BE2C (cell line): ENCODE measurements at places on chromosomes 5 and 9.

DNA sequence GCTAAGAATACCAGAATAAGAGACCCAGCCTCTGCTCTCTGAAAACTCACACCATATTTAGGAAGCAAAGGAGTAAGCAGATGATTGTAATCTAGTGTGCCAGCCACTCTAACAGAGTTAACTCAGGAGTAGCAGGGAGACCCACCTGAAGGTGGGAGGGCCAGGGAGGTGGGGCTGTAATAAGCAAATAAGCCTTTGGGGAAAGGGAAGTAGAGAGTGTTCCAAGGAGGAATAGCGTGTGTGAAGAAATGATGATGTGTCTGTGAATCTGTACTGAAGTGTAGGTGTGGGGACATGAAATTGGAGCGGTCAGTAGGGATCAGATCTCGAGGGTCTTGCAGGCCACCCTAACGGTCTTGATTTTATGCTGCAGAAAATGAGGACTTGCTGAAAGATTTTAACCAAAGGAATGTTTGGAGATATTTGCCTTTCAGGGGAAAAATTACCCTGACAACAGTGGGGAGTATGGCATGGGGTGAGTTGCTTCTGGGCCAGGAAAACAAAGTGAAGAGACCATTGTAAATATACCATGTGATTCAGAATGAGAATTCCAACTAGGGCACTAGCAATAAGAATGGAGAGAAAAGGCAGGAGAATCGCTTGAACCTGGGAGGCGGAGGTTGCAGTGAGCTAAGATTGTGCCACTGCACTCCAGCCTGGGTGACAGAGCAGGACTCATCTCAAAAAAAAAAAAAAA lies 44.1 kb upstream of the FSD1L start:
- DNase-seq: no peak

DNA sequence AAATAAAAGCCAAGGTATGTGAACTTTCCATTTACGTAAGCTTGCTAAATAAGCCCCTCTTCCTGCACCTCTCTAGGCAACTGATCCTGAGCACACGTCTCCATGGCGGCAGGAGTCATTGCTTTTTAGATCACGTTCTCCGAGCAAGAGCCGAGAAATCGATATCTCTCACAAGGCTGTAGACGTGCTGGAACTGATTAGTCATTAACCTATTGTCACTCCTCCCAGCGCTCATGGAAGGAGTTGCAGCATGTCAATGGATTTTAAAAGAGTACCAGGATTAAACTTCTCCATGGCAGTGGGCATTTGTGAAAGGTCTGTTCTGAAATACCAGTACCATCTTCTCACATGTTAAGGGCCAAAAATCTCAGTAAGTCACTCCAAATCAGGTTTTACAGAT lies 4.7 kb upstream of the ADCY2 start:
- DNase-seq: no peak

DNA sequence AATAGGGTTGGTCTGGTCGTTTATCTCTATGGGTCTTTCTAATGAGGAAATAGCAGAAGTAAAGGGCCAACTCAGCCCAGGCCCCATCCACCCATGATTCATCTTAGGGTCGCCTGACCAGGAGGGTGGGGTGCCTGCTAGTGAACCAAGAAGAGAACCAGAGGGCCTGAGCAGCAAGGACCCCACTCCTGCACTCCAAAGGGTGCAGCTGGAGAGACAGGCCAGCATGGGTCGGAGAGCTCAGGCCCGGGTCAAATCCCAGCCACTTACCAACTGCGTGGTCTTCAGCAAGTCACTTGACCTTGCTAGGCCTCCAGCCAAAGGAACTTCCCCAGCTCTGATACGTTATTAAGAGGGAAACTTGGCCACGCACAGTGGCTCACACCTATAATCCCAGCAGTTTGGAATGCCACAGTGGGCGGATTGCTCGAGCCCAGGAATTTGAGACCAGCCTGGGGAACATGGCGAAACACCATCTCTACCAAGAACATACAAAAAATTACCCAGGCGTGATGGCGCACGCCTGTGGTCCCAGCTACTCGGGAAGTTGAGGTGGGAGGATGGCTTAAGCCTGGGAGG lies 4.3 kb downstream of the BBLN start:
- no peak for DNase-seq

DNA sequence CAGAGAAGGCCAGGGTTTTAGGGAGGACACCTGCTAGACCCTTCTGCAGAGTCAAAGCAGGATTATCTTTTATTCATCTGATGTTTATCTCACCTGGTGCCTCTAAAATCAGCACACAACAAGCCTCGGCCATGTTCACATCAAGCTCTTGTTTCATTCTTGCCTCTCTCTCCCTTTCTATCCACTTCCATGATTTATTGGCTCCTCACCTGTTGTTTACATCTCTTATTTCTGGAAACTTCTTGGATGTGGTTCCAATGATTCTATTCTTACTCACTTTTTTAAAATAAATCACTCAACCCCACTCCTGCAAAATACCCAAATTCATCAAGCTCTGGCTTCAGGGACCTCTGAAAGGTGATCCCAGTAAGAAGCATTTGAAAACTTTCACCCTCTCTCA lies 407.0 kb upstream of the KLF4 start:
- no peak for DNase-seq

DNA sequence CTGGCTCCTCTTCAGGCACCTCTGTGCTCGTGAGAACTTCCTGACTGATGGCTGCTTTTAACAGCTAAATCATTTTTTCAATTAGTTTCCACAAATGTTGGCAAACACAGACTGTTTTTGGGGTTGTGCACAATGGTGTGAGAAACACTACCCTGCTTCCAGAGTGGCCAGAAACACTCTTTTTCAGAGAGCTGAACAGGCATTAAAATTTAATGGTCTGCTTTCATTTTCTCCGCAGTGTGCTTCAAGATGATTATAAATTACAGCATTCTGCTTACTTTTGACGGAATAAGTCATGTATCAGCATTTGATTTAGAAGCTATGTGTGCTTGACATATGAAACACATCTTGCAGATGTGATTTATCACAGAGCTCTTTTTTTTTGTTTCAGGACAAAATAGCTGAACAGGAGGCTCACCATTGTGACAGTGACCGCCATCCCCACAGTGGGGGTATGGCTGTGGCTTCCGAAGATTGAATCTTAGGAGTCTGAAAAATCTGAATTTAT lies 454.5 kb upstream of the ZNF608 start:
- no peak for DNase-seq

- no peak for DNase-seq
Observed at GRCh38 chr5:14572385-14572784, 9.2 kb upstream of the OTULINL start.

- no peak for DNase-seq
Observed at GRCh38 chr5:87002485-87002884, 265.2 kb upstream of the RASA1 start.

DNA sequence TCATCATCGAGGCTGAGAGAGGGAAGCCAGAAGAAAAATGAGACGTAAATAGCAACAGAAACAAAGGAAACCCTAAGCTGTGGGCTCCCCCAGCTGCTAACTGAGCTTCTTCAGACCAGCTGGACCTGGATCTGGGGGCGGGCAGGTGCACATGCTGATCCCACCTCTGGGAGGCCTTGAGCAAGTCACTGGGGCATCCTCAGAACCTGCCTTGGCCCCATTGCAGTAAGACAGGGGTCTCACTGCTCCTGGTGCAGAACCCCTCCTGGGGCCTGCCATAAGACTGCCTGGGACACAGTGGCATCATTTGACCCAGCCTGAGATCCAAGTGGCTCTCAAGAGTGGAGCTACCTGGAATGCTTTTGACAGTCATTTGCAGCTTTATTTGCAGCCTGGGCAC lies 77.4 kb downstream of the PHF2 start:
- DNase-seq: no peak

DNA sequence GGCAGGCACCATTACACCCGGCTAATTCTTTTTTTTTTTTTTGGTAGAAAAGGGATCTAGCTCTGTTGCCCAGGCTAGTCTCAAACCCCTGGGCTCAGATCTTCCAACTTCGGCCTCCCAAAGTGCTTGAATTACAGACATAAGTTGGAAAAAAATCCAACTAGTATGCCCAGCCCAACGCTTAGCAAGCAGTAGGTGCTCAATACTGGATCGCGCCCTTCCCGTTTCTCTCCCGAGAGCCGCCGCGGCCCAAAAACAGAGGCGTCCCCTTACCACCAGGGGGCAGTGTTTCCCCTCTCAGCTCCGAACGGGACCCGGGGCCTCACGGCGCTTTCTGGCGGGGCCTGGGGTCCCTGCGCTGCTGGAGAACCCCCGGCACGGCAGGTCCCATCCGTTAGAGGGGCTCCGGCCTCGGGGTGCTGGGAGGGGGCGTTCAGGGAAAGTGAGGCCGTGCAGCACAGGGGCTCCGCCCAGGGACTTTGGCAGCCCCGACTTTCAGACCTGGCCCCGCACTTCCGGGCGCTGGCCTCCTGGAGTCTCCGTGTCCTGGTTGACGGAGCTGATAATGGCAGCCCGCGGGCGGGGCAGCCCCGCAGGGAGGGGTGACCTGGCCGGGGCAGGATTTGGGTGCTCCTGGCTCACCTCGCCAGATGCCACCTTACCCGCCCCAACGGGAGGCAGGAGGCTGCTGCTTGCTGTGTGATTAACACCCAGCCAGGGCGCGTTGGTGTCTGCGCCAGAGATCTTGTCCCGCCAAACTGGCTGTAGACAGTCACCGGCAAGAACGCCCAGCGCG lies 15.2 kb downstream of the PTGES start:
- DNase-seq: peak; percentile 88
